Choroid plexus epithelial cell (primary cell): ENCODE measurements at places on chromosomes 2 and 18.

DNA sequence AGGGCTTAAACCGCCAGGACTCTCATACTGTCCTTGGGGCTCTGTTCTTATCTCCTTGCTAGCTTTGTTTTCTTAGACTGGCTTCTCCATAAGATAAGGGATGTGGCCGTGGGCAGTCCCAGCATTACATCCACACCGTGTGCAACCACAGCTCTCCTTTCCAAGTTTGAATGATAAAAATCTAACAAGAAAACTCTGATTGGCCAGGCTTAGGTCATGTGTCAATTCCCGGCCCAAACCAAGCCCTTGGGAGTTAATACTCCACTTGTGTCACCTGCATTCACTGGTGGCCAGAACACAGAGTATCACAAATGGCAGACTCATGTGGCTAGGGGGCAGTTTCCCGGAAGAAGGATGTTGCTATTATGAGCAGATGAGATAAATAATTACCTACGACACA is 43.2 kb upstream of the KDM3A start:
- DNase-seq = no peak

DNA sequence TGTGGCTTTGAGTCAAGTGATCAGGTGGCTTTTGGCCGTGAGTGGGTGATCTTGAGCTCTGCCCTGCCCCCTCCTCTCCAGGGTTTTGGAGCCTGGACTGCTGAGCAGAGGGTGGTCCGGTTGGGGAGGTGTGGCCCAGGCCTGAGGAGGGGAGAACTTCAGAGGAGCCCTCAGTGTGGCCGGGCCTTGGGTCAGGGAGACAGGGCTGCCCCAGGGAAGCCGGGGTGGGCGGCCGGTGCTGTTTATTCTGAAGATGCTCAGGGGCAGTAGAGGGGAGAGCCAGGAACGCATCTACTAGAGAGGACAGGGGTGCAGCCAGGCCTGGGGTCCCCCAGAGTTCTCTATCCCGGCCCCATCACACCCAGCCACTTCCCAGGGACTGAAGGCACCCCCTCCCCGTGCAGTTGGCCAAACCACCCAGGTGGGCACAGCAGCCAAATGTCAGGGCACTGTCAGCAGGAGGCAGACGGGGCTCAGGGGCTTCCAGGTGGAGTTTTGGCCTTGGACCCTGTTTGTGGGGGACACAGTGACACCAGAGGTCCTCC is 963 bp downstream of the ERFE start:
- DNase-seq = no peak

- no peak for DNase-seq
Observed at GRCh38 chr2:33184041-33184440, 237.3 kb downstream of the LTBP1 start.

- no peak for DNase-seq
Observed at GRCh38 chr18:55608497-55608896, 20.5 kb upstream of the TCF4 start.

DNA sequence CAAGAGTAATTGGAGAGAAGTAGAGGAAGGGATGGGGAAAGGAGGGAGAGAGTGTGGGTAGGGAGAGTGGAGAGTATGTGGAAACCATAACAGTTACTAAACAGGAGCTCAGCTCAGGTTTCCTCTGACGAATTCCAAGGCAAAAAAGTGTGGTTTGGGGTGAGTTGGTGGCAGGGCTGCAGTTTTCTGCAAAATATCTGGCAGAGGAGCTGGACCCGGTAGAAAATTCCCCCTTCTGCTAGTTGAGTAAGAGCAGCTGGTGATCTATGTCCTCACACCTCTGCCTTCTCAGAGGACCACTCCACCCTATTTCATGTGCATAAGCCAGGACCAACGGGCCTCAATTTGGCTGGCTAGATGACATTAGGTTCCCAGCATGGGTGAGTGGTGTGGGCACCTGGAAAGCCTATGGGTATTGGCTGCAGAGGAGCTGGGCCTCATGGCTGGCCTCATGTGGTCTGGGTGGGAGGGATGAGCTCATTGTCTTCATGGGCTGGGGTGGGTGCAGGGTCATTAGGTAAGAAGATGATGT is 13.2 kb downstream of the NRP2 start:
- peak; percentile 92 for DNase-seq

DNA sequence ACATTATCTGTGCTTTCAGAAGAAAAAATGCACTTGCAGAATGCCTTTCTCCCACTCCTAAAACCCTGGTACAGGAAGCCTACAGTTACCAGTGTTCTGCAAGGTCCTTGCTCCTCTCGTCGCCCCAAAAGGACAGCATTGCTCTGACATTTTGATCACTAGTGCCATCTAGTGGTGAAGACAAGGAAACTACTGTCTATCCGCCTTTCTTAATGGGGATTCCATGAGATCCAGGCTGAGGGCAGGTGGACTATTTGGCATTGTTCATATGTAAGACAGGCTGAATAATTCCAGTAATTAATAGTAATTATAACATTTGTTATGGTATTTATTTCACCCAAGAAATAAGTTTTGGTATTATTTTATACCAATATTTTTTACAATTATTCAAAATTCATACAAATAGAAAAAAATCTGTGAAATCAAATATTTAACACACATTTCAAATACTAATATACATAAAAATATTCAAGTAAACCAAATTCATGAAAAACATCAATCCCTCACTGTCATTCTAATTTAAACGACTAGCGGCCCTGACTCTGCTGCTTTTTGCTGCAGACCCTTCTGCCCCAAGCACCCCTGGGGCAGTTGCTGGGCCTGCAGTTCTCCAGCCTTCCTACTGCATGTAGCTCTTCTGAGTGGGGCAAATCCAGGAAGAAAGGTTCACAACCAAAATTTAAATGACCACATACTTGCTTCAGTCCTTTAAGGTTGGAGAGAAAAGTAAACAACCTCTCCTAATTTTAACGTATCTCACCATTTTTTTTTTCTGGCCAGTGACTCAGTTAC is 19.0 kb downstream of the TPGS2 start:
- DNase-seq = peak; percentile 83

DNA sequence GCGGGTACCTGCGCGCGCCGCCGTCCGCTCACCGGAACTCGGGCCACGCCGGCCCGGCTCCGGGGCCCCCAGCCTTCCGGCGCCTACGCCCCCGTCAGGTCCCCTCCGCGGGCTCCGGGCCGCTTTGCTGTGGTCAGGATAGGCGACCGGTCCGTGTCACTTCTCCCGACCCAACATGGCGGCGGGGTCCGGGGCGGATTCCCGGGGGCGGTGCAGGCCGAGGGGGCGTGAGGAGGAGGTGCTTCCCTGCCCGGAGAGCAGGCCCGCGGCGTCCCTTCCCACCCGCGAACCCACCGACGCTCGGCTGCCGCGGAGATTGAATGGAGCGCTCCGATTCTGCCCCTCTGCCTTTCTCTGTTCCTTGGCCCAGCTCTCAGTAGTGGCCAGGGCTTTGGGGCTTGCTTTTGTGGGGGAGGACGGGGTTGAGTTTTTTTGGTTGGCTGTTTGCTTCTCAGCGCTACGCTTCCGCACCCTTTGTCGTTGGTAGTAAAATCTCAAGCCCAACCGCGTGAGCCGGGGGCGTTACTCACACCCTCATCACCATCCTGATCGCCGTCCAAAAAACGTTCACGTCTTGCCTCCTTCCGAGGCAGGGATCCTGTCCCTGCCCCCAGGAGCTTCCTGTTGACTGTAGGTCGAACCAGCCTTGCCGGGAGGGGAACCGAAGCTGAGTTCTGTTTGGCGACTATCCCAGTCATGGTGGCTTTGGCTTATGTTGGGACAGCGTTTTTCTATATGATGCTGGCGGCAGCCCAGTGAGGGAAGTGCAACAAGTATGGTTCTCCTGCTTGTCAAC is 532 bp upstream of the YES1 start:
- DNase-seq = peak; percentile 80

DNA sequence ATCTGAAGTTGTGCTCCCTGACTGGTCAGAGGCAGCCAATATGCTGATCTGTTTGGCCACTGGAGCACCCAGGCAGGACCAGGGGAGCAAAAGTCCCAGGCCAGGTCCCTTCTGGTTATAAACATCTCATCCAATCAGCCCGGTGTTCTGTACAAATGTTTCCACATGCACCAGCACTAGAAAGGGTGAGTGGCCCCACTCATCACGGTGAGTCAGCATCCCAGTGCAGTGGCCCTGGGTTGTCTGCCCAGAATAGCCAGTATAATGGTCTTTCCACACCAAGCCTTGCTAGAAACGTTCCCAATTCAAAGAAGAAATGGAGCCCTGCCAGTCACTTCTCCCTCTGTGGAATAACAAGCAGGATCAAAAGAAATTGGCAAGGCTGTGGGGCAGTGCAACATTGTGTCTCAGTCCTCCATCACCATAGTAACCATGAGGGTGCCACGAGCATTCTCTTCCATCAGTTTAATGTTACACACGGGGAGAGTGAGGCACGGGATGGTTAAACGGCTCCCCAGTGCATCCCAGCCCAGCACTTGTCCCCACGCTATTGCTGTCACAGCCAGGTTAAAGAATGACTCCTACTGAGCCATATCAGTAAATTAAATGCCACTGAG is 174.9 kb downstream of the SEPTIN10 start:
- peak; percentile 79 for DNase-seq
